Stimulated activated CD8-positive, alpha-beta memory T cell treated with anti-CD3 and anti-CD28 coated beads, Interleukin-4, amount 100 ng/mL, for 1 hour (primary cell): ENCODE measurements at places on chromosomes 2 and 18.
A peak's percentile ranks its signal among the peaks of the same experiment; 100 is the strongest.

- no peak for DNase-seq
These were observed 1.7 kb upstream of the SLC3A1 start for GRCh38 chr2:44273596-44273995.

DNA sequence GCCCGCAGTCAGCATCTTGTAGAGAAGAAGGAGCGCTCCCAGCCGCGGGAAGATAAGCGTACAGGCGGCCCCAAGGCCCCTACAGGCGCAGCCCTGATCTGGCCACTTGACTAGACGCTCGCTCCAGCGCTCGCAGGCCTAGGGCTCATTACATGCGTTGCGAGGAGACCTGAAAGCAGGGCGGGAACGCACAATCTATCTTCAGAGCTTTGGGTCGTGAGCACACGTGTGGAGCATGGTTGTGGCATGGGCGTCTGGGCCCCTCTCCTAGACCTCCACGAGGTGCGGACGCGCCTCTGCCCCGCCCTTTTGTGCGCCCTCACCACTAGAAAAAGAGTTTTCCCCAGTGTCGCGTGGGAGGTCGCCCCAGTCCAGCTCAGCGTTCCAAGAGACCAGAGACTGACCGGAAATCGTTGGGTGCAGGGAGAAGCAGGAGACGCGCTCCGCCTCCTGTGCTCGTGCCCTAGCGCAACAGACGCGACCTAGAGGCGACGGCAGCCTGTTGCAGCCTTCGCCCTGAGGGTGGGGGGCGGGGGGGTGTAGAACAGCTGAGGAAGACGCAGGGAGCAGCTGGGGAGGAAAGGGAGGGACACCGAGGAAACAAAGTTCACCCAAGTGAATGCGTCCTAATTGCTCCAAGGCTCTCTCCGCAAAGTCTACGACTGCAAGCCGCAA, 12.6 kb downstream of the NR4A2 start:
- DNase-seq: no peak

DNA sequence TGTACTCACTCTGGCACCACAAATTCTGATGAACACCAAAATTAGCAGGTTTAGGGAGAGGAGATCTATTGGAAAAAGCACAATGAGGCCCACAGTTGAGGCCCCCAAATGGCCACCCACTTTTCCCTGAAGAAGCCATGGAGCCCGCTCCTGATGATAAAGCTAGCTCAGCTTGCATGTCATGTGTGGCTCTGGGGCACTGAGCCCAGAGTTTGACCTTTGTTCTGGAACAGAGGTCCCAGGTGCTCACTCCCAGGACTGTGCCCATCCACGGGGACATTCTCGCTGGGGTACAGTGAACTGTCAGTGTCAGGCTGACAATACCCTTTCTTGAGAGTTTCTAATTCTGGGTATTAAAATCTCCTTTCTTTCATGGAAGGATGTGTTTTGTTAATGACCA, 36.2 kb downstream of the XDH start:
- DNase-seq: no peak

- no peak for DNase-seq
These were observed 24.4 kb downstream of the PSD4 start for GRCh38 chr2:113198048-113198789.

DNA sequence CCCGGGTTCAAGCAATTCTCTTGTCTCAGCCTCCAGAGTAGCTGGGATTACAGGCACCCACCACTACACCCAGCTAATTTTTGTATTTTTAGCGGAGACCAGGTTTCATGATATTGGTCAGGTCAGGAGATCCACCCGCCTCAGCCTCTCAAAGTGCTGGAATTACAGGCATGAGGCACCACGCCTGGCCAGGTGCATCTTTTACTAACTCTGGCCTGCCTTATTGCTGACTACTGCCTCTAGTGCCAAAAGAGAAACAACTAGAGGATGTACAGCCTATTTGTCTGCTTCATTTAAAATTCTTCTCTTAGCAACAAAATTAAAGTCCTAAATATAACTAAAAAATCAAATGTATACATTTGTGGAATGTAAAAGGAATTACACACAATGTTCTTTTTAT, 115.4 kb downstream of the BMPR2 start:
- no peak for DNase-seq

- DNase-seq: no peak
These were observed 552.0 kb upstream of the NRP2 start for GRCh38 chr2:205130111-205130829.

DNA sequence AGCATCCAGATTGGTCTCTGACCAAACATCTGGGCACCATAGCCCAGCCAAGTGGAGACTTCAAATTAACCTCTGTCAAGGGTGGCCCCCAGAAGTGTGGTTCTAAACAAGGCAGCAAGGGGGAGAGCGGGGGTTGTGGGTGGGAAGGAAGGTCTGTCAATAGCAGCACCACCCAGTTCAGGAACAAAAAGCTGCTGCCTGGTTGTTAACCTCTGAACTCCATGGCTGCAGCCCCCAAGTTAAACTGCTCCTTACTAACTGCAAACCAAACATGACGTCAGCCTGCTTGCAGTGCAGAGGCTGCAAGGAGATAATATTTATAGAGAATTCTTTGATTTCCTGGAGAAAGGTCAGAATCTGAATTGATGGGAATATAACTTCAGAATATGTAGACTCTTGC, 76.5 kb downstream of the ARL4C start:
- DNase-seq: no peak

- no peak for DNase-seq
These were observed 39.7 kb downstream of the C2orf76 start for GRCh38 chr2:119326938-119327337.

- DNase-seq: no peak
These were observed 250.5 kb downstream of the SLC8A1 start for GRCh38 chr2:40201425-40201824.

DNA sequence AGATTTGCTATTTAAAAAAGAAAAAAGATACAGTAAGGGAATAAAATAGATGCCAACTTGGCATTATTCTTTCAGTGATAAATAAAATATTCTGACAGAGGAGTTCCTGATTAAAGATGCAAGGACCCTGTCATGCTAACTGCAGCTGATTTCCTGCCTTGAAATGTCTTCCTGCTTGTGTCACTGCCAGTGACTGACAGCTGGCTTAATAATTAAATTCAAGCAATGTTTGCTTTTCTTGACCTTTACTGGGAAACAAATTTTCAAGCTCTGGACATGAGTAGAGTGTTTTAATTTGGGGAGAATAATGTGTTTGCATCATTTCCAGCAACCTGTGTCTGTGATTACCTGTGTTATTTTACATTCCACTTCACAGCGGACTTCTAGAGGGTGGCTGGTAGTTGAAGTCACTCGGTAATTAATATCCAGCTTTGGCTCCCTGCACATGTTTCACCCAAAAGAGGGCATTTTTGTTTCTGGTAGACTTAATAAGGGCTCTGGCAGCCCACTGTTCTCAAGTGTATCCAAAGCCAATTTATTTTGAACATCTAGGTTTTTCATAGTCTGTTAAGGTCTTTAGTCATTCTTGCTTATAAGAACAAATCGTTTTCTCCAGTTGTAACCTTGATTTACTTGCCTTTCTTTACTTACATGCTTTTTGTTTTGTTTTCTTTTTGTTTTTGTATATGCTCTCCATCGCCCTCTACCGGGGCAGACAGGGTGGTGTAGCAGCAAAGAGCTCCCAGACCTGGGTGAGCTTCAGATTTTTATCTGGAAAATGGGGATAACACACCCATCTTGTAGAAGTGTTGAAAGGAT, 48.5 kb upstream of the PROKR1 start:
- peak; percentile 6 for DNase-seq

GRCh38 chr2:192298664-192299063, 103.9 kb upstream of the TMEFF2 start:
- no peak for DNase-seq

DNA sequence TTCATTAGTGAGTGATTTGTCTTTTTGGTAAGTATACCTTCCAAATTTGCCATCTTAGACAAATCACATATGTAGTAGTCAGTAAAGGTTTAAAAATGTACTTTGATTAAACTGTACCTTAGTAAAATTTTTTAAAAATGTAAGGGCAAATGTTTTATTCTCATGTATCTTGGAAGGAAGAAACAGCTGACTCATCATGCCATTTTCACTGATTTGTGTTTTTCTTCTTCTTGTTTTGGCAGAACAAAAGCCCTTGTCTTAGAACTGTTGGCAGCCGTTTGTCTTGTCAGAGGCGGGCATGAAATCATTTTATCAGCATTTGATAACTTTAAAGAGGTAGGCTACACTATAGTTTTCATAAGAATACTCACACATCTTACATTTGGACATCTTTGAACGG, 136.5 kb downstream of the PRPF40A start:
- no peak for DNase-seq

- DNase-seq: no peak
These were observed 232.1 kb downstream of the LOXHD1 start for GRCh38 chr18:46424898-46425297.

DNA sequence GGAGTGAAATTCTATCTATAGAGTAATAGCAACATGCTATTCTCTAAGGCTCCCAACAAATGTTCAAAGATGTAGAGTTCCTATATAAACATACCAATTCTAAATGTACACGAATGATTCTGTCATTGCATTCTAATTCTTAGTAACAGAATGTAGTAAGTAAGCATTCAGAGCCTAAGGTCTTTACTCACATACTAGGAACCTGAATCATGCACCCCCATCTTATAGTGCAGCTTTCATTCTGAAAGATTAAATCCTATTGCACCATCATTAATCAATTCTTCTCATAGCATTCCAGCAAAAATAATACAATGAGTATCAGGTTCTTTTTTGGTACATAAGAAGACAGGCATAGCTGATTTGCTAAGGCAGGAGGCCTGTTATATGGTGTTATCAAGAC, 230.0 kb downstream of the NCKAP5 start:
- DNase-seq: no peak

GRCh38 chr2:148914463-148914862, 39.4 kb downstream of the KIF5C start:
- no peak for DNase-seq

- no peak for DNase-seq
These were observed 75.0 kb upstream of the SLC25A52 start for GRCh38 chr18:31835528-31836133.

DNA sequence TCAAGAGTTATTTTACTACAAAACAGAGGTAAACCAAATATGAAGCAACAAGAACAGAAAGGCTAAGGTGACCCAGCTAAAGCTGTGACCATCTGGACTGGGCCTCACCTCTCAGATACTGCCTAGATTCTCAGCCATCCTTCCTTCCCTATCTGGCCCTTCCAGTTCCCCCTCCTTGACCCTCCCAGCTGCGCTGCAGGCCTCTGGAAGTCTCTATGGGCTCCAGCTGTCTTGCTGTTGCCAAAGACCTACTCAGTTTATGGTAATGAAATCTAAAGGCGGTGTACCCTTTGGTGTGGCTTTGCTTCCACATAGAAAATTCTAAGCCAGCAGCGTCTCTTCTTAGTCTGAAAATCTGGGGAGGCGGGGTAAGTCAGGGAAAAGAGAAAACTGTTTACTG, 55.7 kb downstream of the ARHGEF33 start:
- DNase-seq: no peak

DNA sequence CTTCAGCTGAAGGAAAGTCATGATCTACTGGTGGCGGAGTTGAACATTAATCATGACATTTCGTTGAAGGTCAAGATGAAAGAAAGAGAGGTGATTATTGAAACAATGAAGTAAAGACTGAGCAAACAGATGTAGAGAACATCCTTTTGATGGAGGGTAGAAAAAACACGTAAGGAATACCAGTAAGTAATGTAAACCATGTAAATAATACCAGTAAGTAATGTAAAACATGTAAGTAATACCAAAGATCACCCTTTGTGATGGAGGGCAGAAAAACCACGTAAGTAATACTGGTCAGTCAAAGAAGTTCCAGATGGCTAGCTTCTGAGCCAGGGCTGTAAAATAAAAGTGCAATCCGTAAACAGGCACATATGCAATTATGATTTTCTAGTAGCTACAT, 1387.7 kb downstream of the SUCLG1 start:
- DNase-seq: no peak

- DNase-seq: no peak
These were observed 244.6 kb upstream of the RND3 start for GRCh38 chr2:150732064-150732463.

DNA sequence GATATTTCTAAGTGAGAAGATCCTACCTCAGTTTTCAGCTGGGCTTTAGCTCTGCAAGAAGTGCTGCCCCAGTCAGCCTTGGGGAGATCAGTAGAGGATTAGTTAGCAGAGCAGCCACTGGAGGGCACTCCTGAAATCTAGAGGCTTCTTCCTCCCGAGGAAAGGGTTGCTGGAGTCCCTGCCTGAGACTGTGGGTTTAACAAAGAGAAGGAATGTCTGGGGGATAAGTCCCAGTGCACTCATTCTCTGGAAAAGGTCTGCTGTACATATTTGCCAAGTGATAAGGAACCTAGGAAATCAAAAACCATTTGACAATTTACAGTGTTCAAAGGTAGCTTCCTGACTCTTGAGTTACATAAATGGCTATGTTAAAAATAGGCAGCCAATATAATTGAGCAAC, 207.2 kb downstream of the SLC8A1 start:
- no peak for DNase-seq

DNA sequence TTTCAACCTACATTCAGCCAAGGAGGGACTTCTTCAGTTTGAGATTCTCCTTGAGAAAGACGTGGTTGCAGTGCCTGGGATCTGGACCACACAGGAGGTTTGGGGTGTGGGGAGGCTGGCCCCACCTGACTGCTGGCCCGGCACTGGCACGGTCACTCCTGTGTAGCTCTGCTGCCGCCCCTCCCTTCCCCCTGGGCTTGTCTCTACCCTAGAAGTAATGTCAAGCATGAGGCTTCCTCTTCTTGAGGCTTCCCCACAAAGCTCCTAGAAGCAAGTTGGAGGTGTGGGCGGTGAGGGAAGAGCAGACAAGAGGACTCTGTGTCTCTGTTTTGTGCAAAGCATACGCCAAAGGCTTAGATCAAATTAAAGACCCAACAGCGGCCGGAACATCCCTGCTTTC, 8.7 kb downstream of the KLHL29 start:
- no peak for DNase-seq

GRCh38 chr18:48934723-48935432, 15.9 kb downstream of the SMAD7 start:
- DNase-seq: no peak

GRCh38 chr2:105297216-105297615, 32.3 kb downstream of the TGFBRAP1 start:
- no peak for DNase-seq

DNA sequence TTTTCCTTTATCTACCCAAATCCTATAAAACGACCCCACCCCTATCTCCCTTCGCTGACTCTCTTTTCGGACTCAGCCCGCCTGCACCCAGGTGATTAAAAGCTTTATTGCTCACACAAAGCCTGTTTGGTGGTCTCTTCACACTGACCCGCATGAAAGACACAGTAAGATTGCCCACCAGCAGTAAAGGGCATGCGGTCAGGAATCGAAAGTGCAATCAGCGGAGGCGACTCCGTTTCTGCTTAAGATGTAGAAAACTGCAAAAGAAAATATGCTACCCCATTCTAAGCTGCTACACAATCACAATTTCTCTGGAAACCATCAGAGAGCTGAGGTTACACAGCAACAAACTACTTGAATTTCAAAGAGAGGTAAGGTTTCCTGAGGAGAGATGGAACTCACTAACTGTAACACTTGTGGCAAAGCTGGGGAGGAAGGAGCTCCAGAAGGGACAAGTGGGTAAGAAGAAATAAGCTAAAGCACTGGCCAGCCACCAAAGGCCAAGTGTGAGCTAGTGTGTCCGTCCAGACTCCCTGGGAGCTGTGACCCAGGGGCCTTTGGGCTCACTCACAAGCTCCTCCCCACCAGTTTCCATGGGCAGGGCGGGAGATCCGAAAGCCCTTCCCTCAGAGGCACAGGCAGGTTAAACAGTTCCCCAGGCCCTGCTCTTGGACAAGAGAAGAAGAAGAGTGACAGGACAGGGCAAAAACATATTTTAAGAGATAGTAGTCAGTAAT, 72.8 kb upstream of the TGFA start:
- DNase-seq: no peak
